Renal pelvis (tissue), 12 donors: ENCODE measurements at places on chromosomes 4 and X. TPM values are rescaled to one million over a fixed set of nuclear protein-coding genes. Genes with fewer than 3 reads are reported as not detected.
A peak's percentile ranks its signal among the peaks of the same experiment; 100 is the strongest.

The HS3ST1 gene
- polyA plus RNA-seq, result 0.74 TPM

The MAGEE2 gene
- 0.64 TPM for polyA plus RNA-seq

The SSR4 gene
- 181 TPM for polyA plus RNA-seq

The SCRG1 gene
- 0.53 TPM for polyA plus RNA-seq

DNA sequence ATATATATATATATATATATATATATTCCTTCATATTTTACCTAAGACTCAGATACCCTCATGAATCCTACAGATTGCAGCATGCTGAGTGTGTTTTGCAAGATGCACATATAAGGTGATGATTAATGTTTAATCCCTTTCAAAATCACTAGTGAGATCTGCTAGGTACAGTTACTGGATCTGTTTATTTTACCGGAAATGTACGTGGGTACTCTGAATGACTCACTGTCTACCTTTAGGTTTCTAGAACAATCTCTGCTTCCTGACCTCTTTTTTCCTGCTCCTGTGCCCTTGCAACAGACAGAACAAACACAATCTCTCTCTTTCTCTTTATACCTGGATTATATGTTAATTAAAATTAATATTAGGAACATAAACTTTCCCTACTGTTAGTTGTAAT lies 379.6 kb downstream of the FAM133A start:
- DNase-seq, result no peak

DNA sequence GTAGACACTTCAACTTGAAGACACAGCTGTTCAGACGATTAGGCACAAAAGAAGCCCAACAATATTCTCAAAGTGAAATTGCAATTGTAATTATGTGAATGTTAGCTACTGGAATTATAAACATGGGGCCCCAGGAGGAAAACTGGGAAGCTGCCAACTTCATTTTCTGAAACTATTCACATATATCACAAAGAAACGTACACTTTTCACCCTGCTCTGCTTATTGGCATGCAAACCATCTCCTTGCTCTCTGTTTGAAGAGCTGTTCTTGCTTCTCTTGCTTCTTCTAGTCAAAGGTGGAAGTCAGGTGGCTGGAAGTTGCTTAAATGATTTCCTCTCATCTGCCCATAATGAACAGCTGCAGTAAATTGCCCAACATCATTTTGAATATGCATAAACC lies 320.1 kb downstream of the CFAP299 start:
- peak; percentile 19 for DNase-seq

DNA sequence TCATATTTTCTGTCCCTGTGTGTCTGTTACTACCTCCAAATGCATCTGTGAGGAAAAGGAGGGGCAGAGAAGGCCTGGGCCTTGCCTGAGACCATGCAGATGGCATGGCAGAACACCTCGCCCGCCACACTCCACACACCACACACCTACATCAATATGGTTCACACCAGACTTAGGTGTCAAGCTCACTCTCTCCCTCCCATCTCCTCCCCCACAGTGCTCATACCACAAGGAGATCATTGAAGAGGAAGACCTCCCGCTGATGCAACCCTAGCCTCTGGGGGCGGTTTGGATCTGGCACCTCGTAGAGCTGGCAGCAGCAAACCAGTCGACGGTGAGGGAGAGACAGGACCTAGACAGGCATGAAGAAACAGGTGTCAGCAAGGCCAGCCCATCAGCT lies 16.6 kb upstream of the KDM5C start:
- no peak for DNase-seq

DNA sequence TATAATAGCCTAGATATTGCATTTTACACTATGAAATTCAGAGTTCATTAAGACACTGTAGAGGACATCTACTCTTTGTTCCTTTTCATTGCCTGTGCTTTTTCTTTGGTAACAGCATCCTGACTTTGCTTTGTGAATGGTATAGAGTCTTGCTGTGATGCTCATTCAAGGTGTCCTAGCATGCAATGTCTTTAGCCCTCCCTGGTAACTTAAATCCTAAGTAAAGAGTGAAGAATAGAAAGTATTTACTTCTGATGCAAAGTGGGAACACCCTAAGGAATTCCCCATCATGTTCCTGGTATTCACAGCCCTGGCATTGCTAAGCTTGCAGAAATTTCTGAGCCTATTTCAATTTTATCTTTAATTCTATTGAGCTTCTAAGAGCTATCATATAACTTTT lies 400.1 kb downstream of the FAT4 start:
- DNase-seq, result no peak
